ENCODE measurements at places on chromosomes 7 and 10.
A peak's percentile ranks its signal among the peaks of the same experiment; 100 is the strongest.

DNA sequence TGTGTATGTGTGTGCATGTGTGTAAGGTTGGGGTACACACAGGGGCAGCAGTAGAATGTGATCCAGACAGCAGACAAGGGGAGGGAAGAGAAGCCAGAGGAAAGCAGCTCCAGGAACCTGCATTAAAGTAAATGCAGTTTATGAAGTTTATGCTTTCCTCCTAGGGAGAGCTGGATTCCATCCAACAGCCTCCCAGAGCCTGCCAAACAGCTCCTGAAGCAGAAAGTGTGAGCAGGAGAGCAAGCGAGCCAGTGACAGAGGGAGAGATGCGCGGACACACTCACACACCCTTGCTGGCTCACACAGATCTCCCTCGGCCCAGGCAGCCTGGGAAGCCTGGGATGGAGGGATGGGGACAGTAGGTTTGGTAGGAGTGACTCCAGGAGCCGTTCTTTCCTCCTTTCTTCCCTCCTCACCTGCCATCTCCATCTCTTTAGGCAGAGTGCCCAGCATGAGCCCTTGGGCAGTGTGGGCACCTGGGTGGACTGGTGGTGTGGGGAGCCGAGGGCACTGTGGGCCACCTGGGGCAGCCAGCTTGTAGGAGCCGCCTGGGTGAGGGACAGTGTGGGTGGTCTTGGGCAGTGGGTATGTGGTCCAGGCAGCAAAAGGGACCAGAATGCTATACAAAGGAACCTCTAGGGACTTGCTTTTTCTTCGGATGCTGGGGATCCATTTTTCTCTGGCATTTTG lies 46.1 kb downstream of the PAX2 start:
- DNase-seq, result peak; percentile 82

- DNase-seq, result no peak
Observed at GRCh38 chr10:6034371-6034770, 27.8 kb downstream of the IL2RA start.

DNA sequence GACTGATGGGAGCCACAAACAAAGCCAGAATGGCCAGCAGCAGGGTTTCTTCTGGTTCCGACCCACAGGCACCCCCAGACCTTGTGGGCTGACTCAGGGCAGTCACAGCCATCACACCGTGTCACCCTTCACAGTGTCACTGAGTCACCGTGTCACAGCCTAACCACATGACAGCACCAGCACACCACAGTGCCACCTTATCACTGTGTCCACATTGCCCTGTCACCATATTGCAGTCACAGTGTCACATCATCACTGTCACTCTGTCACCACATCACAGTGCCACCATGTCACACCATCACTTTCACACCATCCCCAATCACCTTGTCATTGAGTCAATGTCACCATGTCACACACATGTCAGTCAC lies 77.0 kb downstream of the OAT start:
- no peak for DNase-seq

DNA sequence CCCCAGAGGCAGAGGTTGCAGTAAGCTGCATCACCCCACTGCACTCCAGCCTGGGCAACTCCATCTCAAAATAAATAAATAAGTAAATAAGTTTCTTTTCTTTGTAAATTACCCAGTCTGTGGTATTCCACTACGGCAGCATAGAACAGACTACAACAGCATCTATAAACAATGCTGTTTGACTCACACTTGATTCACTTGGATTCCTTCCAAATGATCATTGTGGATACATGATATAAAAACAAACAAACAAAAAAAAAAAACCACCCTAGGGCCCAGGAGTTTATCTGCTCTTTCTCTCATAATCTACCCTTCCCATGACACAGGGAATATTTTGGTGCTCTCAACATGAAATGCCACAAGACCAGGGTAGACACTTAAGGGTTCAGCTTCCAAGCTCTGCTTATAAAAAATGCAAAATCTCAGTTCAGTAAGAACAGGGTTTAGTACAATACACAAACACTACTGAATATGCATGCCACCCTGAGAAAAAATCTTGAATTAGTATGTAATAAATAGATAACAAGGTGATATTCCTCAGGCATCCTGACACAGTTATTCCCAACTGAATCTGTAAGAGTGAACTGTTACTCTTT lies 200.9 kb downstream of the FAM107B start:
- DNase-seq, result no peak

- DNase-seq, result peak; percentile 0
Observed at GRCh38 chr10:87506956-87507355, 2.3 kb downstream of the MINPP1 start.

DNA sequence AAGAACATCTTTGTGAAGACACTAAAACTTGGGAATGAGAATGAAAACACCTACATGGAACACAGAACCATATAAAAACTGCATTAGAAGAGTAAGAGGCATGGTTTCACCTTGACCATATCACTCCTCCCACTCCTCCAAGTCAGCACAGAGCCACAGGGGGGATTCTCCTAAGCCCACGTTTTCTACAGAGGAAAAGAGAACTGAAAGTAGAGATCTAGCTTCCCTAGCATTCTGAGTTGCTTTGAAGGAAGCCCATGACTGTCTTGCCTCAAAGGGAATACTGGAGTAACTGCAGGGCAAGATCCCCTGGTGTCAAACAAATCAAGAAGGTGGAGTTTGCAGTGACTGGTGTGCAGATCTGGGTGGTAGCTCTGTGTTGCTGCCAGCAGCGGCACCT lies 43.9 kb downstream of the HBP1 start:
- no peak for DNase-seq

- DNase-seq, result no peak
Observed at GRCh38 chr10:131653140-131653539, 247.7 kb upstream of the PPP2R2D start.

DNA sequence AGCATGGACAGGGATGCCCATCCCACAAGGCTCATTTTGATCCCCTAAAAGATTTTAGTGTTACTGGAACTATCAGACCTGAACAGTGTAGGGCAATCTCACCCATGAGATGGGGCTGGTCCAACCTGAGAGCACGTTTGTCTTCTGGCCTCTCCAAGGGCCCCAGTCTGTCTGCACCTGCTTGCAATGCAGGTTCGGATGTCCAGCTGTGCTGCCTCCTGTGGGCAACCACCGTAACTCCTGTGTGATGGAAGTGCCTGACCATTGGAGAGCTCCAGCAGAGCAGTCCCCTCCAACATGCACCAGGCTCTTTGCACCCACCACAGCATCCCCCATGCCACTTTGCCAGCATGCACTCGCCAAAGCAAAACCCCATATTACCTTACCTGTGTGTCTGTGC lies 290.1 kb upstream of the KCND2 start:
- no peak for DNase-seq

GRCh38 chr10:128304271-128304670 lies 178.0 kb upstream of the MKI67 start:
- no peak for DNase-seq

GRCh38 chr7:476736-477360 lies 42.8 kb downstream of the PDGFA start:
- no peak for DNase-seq

GRCh38 chr7:120996988-120997345 lies 8.5 kb downstream of the CPED1 start:
- no peak for DNase-seq

DNA sequence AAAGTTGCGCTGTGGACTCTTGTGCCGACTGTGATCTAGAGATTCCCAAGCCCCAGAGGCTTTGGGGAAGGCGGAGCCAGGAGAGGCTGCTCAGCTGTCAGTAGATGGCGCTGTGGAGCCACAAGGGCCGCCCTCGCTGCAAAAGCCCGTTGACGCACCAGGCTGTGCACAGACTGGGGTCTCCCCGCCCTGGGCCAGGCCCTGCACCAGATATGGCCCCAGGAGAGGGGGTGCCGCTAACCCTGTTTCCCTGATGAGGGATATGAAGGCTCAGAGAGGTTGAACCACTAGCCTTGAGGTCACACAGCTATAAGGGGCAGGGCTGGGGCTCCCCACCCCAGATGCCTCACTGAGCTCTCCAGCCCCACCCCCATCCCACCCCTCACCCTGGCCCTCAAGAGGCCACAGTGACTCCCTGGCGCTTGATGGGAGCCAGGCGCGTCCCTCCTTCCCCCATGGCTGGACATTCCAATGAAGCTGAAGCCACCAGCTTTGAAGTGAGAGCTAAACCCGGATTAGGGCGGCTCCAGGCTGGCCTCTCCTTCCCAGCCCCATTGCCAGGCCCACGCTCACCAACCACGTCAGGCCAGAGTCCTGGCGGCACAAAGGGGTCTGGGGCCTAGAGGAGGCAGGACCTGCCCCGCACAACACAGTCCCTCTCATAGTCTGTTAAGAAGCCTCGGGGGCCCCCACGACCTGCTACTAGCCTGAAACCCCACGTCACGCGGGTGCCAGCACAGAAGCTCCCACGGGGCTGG lies 26.4 kb downstream of the MYL10 start:
- DNase-seq, result peak; percentile 69

- DNase-seq, result no peak
Observed at GRCh38 chr7:149720372-149721083, 52.9 kb downstream of the ZNF467 start.

DNA sequence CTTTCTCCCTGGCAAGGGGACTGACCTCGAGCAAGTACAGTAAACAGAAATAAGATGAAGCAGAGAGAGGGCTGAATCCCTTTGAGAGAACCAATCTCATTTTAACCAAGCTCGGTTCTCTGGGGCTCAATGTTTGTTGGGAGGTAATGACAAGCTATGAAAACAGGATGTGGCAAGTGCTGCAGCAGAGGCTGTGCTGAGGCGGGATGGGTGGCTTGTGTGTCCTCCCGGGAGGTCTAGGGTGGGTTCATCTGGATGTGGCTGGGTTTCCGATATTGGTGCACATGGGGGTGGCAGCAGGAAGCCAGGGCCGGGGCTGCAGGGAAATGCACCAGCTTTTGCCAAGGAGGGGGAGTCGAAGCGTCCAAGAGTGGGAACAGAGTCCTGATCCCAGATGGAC lies 84.5 kb downstream of the AOAH start:
- DNase-seq, result no peak

GRCh38 chr10:73119952-73120351 lies 9.7 kb downstream of the NUDT13 start:
- no peak for DNase-seq

DNA sequence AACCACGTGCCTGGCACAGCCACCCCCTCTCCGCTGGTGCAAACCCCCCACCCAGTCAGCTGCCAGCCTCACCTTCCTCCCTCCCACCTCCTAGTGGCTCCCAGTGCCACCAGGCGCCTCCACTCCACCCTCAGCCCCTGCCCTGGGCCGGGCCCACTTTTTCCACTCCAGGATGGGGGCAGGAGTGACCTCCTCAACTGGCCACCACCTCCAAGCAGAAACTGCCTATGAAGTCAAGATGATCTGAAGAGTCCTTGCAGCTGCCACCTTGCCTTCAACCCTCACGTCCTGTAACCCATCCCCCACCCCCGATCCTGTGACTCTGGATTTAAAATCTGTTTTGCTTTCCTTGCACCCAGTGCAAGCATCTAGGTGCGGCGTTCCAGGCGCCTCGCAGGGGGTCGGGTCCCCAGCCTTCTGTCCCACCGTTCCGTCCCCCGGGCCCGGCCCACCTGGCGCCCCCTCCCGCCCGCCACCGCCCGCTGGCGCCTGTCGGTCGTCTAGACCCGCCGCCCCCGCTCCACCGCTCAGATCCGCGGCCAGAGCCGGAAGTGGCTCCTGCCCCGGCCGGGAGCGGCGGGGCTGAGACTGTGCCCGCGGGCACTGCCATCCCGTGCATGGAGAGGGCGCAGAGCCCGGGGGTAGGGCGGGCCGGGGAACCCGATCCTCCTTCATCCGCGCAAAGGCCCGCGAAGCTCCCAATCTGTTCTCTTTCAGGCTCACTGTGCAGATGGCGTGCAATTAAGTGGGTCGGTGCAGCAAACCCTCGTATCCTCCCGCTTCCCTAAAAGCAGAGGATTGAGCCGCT lies 51.2 kb upstream of the GTF2I start:
- DNase-seq, result peak; percentile 27

- no peak for DNase-seq
Observed at GRCh38 chr7:28354601-28355402, 57.5 kb upstream of the CREB5 start.

GRCh38 chr7:100679129-100679926 lies 5.8 kb downstream of the GNB2 start:
- no peak for DNase-seq

- peak; percentile 77 for DNase-seq
Observed at GRCh38 chr7:86926732-86927131, 132.7 kb downstream of the ELAPOR2 start.

DNA sequence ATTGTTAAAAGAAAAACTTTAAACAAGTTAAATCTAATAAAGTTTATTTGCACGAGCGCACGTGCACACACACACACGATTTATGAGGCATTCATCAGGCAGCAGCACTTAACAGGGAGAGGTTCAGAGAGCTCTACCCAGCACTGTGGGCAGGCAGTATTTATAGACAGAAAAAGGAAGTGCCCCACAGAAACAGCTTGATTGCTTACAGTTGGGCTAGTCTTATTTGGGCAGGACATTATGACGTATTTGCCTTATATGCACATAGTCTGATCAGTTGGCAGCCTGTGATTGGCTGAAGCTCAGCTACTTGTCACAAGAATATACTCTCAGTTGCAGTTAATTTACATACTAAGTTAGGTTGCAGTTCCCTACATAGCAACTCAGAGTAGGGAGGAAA lies 1.2 kb upstream of the SDHAF3 start:
- peak; percentile 63 for DNase-seq

DNA sequence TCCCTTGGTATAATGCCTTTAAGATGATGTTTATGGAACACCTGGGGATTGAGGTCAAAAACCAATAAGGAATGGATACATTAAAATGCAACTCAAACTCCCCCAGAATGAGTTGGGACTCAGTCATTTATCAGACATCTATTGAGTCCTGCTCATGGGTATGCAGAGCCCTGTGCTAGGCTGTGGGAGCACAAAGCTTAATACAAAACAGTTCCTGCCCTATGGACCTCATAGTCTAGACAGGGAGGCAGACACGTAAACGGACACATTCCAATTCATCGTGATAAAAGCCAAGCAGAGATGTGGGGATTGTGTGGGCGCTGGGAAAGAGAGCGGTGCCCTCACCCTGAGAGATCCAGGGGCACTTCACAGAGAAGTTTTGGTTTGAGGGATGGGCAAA lies 181.7 kb downstream of the PTEN start:
- DNase-seq, result no peak

- no peak for DNase-seq
Observed at GRCh38 chr10:1963341-1963740, 226.0 kb upstream of the ADARB2 start.

DNA sequence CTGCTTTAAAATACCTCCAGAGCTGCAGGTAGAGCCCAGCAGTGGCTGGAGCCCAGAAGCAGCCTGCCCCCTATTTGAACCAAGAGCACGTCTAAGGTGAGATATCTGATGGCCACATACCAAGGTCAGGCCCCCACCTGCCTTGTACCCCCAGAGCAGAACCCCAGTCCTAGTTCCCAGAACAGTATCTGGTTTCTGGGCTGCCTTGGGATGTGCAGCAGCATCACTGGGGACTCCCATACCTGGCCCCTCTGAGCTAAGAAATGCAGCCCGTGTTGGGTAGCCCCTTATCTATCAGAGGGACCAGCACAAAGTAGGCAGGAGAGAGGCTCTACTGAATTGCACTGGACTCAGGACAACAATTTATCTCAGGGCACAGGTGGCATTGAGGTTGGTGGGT lies 8.9 kb downstream of the SFTPD start:
- no peak for DNase-seq

DNA sequence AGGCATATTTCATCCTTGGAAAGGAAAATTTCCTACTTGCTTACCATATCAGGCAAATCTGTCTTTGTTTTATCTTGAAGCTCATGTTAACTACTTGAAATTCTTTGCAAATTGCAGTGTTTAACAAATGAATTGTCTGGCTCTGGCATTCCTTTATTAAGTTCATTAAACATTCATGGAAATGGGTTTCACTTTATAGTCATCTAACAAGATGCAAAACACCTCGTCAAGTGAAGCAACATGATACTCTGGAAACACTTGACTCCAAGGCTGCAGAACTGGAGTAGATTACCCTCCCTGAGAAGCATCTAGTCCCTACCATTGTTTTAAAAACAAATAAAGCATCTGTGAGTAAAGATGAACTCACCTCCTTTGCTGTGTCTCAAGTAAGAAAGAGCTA lies 1086.9 kb downstream of the NRG3 start:
- DNase-seq, result no peak

Data from brain (organoid and tissue), 16 donors.